ENCODE measurements at places on chromosomes 1 and 21.

GRCh38 chr1:29712284-29712651 lies 475.9 kb downstream of the PTPRU start:
- no peak for DNase-seq

- DNase-seq: no peak
Measured at GRCh38 chr1:98975113-98975512, 29.5 kb downstream of the PLPPR5 start.

DNA sequence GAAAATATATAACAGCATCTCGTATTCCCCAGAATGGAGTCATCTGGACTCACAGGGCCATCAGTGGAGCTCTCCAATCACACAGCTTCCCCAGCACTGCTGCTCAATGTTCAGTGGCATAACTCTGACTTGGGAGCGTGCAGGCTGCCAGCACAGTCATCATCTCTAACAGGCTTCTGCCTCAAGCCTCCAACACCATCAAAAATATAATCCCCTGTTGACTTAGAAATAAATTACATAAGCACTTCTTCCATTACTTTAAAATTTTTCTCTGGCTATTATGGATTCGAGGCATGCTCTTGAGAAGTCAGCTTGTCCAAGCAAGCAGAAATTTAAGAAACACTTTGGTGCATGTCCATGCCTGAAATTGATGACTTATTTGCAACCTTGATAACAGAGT lies 6.2 kb downstream of the DUSP23 start:
- no peak for DNase-seq

- DNase-seq: no peak
Measured at GRCh38 chr21:33901412-33902288, 14.0 kb downstream of the ATP5PO start.

- no peak for DNase-seq
Measured at GRCh38 chr1:203478986-203479385, 3.4 kb downstream of the PRELP start.

- no peak for DNase-seq
Measured at GRCh38 chr1:157438146-157438545, 114.2 kb downstream of the FCRL5 start.

DNA sequence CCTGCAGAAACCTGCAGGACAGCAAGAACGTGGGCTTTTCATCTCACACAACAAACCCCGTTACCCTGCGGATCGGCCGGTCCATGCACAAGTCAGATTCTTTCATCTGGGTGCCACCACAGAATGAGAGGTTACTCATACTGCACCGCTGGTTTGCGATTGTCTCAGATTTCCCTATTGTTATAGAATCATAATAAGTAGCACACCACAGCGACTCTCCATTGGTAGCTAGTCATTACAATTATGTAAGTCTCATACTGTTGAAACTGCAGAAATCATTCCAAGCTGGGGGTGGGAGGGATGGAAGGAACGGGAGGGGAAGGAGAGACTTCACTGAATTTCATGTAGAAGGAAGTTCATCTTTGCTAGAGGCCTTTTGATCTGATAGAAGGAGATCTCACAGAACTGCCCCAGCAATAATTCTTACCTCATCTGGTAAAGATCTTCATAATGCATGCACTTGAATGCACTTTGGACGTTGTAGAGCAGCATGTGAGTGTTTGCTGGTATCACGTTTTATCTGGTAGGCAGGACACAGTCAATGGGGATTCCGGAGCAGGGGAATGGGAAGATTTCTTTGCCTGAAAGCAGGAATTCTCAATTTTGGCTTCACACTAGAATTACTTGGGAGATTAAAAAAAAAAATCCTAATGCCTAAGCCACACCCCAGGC lies 221.1 kb downstream of the KIF26B start:
- DNase-seq: no peak

DNA sequence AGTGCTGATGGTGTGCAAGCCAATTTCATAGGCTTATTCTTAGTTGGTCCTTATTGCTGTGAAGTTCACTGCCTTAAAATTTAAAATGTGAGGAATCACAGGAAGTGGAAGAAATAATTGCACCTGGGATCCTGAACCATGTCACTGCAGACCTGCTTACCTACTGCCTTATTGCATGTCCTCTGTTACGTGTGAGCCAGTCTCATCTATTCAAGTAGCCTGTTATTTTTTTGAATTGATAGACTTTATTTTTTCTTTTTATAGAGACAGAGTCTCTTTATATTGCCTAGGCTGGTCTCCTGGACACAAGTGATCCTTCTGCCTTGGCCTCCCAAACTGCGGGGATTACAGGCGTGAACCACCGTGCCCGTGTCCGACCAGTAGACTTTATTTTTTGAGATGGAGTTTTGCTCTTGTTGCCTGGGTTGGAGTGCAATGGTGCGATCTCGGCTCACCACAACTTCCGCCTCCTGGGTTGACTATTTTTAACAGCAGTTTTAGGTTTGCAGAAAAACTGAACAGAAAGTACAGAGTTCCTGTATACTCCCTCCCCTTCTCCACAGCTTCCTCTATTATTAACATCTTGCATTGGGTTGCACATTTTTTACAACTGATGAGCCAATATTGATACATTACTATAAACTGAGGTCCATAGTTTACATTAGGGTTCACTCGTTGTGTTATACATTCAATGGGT lies 14.0 kb upstream of the DISC1 start:
- peak; percentile 28 for DNase-seq

DNA sequence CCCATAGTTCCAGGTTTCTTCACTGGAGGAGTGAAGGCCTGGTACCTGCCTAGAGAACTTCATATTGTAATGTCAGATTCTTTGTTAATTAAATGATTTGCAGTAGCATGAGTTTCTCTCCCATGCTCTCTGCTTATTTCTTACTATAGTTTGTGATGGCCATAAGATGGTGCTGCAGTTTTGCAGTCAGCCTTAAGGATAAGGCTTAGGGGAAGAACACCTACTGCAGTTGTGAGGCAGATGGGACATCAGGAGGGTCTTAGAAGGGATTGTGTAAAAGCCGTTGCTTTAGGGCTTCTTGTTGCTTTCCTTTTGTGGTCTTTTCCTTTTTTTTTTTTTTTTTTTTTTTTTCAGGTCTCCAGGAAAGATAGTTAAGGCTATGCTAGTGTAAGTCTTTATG lies 61.8 kb downstream of the MACF1 start:
- DNase-seq: no peak

DNA sequence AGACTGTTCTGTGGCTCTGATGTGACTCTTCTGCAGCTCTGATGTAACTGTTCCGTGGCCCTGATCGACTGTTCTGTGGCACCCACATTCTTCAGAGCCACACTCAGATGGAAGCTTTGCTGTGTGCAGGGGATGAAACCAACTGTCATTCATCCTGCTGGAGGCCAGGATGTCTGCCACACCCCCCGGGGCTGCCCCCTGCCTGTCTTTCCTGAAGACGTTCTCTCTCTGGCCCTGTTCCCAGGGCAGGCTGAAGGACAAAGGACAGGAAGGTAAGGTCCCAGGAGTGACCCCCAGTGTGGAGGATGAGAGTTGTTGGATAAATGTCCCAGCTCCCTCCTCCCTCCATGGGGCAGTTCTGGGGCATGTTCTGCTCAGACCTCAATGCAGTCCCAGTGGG lies 29.4 kb upstream of the UMODL1 start:
- DNase-seq: no peak

DNA sequence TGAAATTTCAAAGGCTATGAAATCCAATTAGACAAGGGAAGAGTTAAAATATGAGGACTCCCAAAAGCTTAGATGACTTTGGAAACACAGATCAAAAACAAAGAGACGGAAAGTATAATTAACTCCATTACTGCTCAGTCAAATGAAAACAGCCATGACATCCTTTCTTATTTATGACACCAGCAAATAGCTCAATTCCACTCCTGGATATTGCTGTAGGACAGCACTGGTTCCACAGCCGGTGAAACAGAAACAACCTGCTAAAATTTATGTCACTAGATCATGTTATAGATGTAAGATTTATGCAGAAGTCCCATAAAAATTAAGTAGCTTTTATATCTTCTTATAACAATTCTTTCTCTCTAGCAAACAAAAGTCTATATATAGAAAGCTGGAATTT lies 65.6 kb upstream of the RRP15 start:
- DNase-seq: no peak

- no peak for DNase-seq
Measured at GRCh38 chr1:221868593-221869303, 126.9 kb upstream of the DUSP10 start.

GRCh38 chr1:242086706-242087105 lies 87.8 kb upstream of the MAP1LC3C start:
- DNase-seq: no peak

DNA sequence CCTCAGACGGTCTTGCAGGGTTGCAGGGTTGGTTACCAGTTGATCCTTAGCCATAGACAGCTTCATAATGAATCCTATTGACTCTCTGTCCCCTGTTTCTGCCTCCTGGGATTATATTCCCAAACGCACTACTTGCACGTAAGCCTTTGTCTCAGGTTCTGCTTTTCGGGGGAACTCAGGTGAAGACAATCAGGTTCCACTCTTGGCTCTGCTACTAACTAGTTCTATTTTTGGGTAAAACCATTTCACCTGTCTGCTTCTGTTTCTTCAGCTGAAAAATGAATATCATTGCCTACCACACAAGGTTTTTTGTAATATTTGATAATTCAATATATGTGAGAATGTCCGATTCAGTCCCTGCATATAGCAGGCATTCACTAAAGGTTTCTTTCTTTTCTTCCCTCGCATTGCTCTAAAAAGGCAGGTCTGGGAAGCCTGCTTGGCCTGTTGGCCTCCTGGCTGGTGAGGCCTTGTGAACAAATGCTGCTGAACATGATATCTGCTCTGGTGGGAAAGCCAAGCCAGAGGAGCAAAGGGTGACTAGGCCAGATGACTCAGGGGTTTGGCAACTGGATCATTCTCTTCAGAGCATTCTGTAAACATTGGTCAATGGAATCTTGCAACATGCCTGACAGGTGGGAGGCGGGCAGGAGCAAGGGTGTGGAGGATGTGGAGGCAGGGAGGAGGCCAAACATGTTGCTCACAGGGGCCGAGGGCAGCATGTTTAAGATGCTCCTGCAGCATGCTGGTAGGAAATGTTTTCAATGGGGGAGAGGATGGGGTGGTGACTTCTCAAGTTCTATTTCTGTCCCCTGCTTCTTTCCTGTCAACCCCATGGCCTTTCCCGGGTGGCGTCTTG lies 23.8 kb downstream of the IER5 start:
- no peak for DNase-seq

GRCh38 chr1:156775799-156776198 lies 8.5 kb downstream of the PRCC start:
- DNase-seq: no peak

DNA sequence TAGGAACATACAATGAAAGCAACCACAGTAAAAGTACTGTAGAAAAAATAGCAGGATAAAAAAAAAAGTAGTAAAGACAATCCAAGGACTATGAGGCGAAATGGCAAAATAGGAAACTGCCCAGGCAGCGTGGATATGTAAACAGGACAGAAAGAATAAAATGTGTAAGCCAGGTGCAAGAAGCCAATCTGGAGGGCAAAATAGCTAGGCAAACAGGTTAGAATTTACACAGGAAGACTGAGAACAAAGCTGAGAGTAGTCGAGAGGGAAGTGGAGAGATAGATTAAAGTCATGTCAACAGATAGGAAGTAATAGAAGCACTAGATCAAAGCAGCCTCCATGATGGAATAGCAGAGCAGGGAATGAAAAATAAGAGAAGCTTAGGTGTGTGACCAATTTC lies 124.2 kb upstream of the B3GALT2 start:
- DNase-seq: no peak

GRCh38 chr1:197200272-197200899 lies 53.9 kb upstream of the ASPM start:
- DNase-seq: no peak

DNA sequence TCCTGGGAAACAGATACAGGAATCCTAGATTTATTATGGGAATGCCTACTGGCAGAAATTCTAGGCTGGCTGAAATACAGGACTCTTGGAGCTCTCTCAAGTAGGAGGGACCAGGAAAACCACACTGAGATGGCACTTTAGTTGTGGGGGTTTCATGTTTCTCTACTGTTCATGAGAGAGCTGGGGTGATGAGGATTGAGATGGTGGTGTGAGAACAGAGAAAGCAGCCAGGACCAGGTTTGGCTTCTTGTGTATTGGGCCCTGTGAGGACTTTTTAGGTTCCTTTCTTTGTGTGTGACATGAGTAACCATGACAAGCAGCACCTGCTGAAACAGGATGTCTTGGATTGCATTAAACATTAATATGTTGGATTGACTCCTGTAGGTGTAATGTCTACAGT lies 4.9 kb downstream of the ARID1A start:
- DNase-seq: no peak

- DNase-seq: no peak
Measured at GRCh38 chr1:6987940-6988339, 202.7 kb downstream of the CAMTA1 start.

DNA sequence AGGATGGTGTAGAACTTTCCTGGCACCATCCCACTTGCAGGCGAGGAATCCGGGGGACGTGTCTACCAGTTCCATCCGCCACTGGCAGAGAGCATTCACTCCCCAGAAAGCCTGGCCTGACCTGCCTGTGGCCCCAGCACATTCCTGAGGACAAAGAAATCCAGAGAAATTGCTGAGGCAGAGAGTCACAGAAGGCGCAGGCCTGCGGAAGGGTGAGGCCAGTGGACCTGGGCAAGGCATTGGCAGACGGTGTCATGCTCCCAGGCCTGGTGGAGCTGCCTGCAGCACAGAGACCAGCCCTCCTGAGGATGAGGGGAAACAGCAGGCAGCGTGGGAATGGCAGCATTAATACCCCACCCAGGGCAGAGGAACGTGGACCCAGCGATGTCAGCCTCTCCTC lies 81.2 kb upstream of the F3 start:
- no peak for DNase-seq

- DNase-seq: no peak
Measured at GRCh38 chr1:186487163-186487562, 26.2 kb upstream of the PDC start.

GRCh38 chr1:61053712-61054600 lies 28.4 kb upstream of the NFIA start:
- no peak for DNase-seq

DNA sequence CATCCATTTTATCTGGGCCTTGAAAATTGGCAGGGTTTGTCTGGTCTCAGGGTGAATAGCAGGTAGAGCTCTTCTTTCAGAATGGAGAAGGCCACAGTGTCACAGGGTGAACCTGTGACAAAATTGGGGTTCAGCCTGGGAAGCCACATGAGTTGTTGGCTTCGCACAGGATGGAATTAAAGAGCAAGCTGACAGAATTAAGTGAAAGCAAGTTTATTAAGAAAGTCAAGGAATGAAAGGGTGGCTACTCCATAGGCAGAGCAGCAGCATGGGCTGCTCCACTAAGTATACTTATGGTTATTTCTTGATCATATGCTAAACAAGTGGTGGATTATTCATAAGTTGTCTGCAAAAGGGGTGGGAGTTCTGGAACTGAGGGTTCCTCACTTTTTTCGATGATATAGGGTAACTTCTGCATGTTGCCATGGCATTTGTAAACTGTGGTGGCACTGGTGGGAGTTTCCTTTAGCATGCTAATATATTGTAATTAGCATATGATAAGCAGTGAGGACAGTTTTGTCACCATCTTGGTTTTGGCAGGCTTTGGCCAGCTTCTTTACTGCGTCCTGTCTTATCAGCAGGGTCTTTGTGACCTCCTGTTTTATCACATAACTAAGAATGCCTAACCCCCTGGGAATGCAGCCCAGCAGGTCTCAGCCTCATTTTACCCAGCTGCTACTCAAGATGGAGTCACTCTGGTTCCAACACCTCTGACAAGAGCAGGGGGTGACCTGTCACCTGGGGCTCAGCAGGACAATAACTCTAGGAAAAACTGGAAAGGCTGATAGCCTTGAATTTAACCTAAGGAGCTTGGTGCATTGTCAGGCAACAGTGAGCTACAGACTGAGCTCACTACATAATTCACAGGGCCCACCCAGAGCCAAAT lies 5.1 kb downstream of the IFNAR2 start:
- no peak for DNase-seq
